C1 segment of cervical spinal cord (tissue), 14 donors: ENCODE measurements at places on chromosomes 6 and 20.

GRCh38 chr6:39173270-39173669, 56.0 kb downstream of the KCNK5 start:
- DNase-seq, result no peak

GRCh38 chr6:37928217-37928616, 108.7 kb downstream of the ZFAND3 start:
- DNase-seq, result no peak

- DNase-seq, result no peak
Observed at GRCh38 chr6:142764311-142764710, 180.7 kb downstream of the HIVEP2 start.

DNA sequence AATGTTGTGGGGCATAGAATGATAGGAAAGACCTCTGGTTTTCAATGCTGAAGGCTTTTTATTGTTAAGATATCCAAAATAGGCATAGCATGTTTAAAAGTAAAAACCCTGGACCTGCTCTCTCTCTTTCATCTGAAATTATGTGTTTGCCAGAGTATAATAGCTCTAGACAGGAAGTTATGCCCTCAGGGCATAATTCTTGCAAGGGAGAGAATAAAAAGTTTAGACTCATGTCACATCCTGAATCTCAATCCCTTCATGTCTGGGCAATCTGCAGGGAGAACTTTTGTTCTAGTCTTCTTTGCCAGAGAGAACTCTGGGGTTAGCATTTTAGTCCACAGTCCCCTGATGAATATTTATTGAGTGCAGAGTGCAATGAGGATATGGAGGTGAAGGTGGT, 297.3 kb upstream of the FLRT3 start:
- DNase-seq, result no peak

DNA sequence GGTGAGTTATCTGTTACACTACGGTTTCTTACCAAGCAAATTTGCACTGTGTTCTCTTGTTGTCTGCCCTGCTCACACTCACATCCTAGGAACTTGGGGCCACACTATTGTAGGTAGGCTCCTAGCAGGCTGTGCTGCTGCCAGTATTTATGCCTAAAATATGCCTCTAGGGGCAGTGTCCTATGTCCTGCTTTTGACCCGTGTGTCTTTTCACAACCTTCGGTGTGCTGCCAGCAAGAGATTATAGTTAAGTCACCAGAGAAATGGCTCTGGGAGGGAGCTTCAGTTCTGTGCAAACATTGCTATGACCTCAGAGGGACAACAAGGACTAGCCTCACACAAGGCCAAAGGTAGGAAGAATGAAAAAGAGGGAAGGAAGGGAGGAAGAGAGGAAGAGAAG, 8.9 kb upstream of the TAAR5 start:
- no peak for DNase-seq

- DNase-seq, result no peak
Observed at GRCh38 chr6:15810618-15811017, 147.8 kb upstream of the DTNBP1 start.

DNA sequence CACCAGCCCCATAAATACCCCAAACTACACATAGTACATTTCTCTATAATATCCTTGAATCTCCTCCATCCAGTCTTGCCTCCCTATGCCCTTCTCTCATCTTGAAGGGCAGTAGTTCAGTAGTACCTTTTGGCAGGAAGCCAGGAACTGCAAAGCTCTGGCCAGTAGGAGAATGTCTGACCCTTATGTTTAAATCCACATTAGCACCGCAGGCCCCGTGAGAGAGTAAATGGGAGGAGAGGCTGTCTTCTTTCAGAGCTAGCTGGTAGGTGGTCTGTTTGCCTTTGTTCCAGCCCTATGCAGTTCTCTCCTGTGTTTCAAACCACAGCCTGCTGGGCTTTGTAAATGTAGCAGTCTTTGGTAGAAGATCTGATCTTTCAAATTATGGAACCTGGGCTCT, 690.7 kb downstream of the DOK5 start:
- DNase-seq, result no peak

DNA sequence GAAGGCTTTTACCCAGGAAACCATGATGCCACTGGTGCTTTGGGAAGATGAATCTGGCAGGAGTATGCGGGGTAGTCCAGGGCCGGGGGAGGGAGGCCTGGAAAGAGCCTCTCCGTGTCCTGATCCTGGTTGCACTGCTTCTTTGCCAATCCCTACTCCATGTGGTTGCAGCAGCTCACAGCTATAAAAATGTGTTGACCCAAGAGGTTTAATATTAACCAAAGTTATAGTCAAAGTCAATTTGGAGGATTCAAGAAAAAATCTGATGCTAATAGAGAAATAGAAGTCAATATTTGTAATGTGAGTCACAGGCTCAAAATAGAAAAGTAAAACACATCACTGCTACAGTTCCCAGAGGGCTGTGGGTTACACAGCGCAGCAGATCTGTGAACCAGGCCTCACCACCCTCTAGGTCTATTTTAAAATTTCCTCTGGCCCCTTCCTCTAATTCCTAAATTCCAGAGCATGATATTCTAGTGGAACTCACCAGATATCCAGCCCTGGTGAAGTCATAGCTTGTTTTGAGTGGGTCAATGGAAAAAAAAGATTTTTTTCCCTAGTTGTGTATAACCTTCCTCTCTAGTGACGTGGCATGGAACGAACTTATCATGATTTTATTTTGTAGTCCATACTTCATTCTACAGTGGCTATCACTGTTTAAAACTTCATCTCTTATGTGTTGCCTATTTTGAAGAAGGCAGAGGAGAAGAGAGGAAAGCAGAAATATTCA, 63.2 kb upstream of the BMP2 start:
- DNase-seq, result no peak

DNA sequence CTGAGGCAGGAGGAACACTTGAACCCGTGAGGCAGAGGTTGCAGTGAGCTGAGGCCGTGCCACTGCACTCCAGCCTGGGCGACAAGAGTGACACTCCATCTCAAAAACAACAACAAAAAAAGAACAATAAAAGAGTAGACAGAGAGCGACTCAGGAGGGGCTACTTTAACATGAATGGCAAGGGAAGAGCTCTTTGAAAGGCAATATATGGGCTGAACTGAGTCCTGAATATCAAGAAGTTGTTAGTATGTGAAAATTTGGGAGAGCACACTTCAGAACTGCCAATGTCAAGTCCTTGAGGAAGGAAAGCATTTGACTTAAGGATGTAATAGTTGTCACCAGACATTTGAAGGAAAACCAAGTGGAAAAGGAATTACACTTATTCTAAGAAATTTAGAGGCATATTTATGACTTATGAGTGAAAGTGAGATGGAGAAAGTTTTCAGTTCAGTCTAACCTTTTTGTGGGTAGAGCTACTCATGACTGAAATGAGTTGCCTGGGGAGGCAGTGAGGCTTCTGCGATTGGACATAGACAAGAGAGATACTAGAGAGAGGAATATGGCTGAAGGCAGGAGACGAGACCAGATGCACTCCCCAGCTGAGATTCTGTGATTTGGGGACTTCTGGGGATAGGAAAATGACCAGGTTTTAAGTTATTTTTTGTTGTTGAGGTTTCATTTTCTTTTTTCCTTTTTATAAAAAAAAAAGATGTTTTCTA, 48.6 kb upstream of the SLC16A10 start:
- DNase-seq, result no peak

GRCh38 chr6:2171728-2172127, 73.7 kb downstream of the GMDS start:
- DNase-seq, result no peak

GRCh38 chr20:48965189-48965910, 43.8 kb downstream of the ARFGEF2 start:
- DNase-seq, result no peak

DNA sequence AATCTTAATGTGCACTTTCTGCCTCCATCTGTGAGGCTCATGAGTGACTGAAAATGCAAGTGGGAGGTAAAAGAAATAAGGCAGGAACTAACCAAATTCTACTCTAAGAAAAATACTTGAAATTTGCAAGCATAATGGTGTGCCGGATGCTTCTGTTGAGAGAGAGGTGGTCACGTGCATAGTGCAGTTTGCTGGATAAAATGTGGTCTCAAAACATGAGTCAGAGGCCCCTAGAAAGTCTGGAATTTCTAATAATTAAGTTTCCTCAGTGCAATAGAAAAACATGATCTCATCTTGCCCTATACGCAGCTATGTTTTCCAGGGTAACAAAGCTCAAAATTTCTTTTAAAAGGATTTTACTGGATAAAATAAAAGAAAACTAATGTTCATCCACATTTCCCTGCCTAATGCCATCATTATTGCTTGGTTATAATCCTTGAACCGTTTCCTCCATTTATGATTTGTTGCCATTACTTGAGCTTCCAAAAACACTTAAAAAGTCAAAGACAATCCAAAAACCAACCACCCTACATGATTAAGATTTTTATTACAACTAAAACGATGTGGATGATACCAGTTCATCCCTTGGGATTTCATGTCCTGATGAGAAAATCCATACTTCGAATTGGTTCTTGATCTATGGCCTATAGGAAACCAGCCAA, 351.7 kb upstream of the ARID1B start:
- DNase-seq, result no peak

GRCh38 chr20:37669062-37669772, 24.6 kb upstream of the CTNNBL1 start:
- no peak for DNase-seq

GRCh38 chr6:170085475-170086401, 205.1 kb downstream of the DLL1 start:
- no peak for DNase-seq

DNA sequence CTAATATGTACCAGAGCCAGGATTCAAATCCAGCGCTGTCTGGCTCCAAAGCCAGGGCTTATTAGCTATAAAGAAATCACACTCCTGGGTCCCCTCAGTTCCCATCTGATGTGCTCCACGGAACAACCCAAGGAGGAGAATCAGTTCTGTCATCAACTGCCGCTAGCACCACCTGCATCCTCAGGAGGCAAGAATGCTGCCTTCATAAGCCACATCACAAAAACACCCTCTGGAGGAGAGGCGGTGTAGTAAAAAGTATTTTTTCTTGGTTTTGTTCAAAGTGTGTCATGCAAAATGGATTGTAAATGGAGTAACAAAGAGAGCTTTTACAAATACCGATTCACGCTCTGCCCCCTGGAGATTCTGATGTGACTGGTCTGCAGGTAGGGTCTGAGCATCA, 57.1 kb downstream of the TNFRSF21 start:
- DNase-seq, result no peak

- no peak for DNase-seq
Observed at GRCh38 chr6:31727034-31727716, 1.9 kb downstream of the DDAH2 start.
